Fibroblast of lung (primary cell): ENCODE measurements at places on chromosomes 2 and 18. TPM values are rescaled to one million over a fixed set of nuclear protein-coding genes. Genes with fewer than 3 reads are reported as not detected.

DNA sequence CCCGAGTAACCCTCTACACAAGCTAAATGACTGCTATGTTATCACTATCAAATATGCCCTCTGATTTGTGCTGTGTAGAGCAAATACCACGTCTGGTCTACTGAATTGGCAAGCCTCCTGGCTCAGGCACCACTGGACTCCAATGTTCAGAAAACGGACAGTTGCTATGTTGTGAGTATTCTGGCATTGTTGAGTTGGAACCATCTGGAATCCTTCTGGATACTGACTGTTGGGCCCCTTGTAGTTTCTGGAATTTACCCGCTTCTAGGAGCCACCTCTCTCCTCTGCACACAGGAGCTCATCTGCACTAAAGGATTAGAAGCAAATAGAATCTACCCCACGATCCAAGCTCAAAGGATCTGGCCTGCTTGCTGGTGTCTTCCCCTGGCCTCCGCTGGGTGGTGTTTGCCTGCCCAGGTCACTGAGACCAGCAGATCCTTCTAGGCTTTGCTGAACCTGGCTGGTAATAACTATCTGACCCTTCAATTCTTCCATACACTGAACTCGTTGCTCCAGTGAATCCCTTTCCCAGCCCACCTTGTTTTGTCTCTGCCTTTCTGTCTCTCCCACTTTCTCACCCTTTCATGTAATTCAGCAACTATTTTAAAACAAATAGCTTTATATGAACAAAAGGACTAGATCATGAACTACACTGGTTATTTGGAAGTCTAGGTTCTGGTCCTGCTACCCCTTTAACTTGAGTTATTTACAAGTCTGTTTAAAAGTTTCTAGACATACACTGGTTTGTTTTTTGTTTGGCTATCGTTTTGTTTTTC is 2.1 kb upstream of the HAAO start:
- no peak for DNase-seq

DNA sequence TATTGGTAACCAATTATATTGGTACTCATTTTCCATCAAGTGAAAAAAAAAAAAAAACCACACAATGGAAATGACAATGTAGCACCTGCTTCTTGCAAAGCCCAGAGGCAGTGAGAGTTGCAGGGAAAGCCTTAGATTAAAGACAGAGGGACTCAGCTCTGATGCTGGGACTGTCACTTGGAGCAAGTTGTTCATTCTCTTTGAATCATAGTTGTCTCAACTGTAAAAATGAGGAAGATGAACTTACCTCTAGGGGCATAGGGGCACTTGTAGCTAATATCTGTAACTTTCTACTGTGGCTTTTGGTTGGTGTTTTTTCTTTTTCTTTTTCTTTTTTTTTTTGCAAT is 81.4 kb upstream of the LPIN2 start:
- no peak for DNase-seq

GRCh38 chr2:191721331-191721730 is 43.4 kb downstream of the NABP1 start:
- DNase-seq = no peak

- no peak for DNase-seq
These were observed 2.4 kb upstream of the SP9 start for GRCh38 chr2:174332217-174332963.

DNA sequence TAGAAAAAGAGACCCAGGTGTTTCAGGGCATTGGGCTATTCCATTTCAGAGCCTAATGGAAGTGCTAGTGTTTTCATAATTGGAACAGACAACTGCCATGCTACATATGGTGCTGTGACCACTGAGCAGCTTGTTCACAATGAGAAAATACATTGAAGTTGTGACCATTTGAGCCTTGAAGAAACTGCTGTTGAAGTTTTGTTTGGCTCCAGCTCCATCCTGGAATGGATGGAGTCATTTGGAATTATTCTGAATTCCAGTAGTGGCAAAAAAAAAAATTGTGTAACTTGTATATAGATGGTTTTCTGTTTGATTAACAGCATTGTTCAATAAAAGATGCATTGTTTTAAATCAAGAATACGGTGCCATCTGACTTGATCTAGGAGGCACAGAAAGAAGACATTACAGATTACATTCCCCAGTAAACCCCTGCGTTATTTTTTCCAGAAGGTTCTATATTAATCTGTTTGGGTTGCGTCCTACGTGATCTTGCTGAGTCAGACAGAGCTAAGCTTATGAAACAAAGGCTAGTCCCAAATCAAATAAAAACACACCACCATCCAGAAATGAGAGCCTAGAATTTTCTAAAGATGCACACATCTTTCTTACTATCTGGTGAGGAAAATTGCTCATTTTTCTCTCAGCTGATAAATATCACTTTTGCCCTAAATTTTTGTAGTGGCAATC is 19.2 kb downstream of the FMNL2 start:
- DNase-seq = peak; percentile 42

GRCh38 chr18:67041334-67041733 is 437.4 kb upstream of the CDH19 start:
- DNase-seq = no peak

The ANKRD62 gene
- not detected in 2 replicates for total RNA-seq

The PLEKHH2 gene
- total RNA-seq = 14.0 and 15.9 TPM in 2 replicates

The RGPD3 gene
- total RNA-seq = 0.17 and 0.26 TPM in 2 replicates
